ENCODE measurements at places on chromosomes 16 and 17. TPM values are rescaled to one million over a fixed set of nuclear protein-coding genes. Genes with fewer than 3 reads are reported as not detected.

DNA sequence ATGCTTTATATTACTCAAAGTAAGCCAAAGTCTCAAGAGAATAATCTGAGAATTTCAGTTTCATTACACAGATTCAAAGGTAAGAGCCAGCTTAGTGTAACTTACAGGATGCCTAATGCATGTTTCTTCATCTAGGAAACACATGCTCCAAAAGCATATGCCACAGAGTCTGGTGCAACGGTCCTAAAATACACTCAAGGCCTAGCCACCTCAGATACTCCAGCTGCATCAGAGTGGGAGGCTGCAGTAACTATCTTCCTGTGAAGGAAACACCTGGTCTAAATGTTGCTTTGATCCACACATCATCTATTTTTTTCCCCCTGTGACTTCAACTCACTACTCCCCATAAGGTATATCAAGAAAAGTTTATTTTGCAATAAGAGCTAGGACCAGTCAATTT, 51.6 kb upstream of the CORO6 start:
- no peak for DNase-seq

GRCh38 chr17:32127158-32127897, 15.0 kb upstream of the RHOT1 start:
- DNase-seq = peak; percentile 95

- DNase-seq = no peak
Observed at GRCh38 chr16:85680352-85680944, 8.3 kb downstream of the GINS2 start.

- DNase-seq = no peak
Observed at GRCh38 chr17:8224891-8225812, 14.8 kb upstream of the AURKB start.

GRCh38 chr17:44307387-44308186, 814 bp upstream of the RUNDC3A start:
- DNase-seq = no peak

Gene KAT7
- 48.1 TPM for total RNA-seq

Gene WSCD1
- 1.7 TPM for total RNA-seq

Gene CREBBP
- total RNA-seq = 78.1 TPM

Gene CDH8
- total RNA-seq = 1.8 TPM

Gene HSF4
- total RNA-seq = 41.0 TPM

Measured in esophagus muscularis mucosa (tissue), 4 donors.